ENCODE measurements at places on chromosomes 7 and 10.
A peak's percentile ranks its signal among the peaks of the same experiment; 100 is the strongest.

DNA sequence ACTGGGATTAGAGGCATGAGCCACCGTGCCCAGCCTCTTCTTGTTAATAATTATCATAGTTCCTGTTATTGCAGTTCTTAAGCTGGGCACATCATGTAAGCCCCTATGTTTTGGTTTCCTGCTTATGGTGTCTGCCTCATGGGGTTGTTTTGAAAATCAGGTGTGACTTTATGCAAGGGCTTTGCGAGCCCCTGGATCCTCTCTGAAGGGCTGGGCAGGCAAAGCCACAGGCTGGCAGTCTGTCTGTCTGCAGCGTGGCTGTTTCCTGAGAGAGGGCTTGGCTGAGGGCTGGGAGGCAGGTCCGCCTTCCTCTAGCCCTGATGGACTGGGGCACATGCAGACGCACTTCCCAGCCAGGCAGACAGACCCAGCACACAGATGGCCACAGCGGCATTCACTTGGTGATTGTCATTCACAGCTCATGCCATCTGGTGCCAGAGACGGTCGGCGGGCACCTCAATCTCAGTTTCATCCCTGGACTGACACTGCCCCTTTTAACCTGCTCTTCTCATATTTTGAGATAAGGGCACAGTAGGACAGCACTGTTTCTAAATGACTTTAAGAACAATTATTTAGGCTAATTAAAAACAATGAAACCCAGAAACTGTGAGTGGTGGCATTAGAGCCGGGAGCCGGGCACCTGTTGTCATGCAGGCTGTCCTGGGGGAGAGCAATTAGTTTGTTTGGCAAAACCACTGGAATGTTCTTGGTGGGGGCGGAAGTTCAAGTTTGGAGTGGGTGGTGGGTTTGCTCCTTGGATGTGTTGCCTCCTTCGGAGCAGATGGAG lies 35.5 kb downstream of the RBM20 start:
- no peak for DNase-seq

- no peak for DNase-seq
These were observed 5.7 kb downstream of the SKAP2 start for GRCh38 chr7:26858735-26859134.

GRCh38 chr10:56316603-56317002 lies 44.5 kb downstream of the ZWINT start:
- no peak for DNase-seq

DNA sequence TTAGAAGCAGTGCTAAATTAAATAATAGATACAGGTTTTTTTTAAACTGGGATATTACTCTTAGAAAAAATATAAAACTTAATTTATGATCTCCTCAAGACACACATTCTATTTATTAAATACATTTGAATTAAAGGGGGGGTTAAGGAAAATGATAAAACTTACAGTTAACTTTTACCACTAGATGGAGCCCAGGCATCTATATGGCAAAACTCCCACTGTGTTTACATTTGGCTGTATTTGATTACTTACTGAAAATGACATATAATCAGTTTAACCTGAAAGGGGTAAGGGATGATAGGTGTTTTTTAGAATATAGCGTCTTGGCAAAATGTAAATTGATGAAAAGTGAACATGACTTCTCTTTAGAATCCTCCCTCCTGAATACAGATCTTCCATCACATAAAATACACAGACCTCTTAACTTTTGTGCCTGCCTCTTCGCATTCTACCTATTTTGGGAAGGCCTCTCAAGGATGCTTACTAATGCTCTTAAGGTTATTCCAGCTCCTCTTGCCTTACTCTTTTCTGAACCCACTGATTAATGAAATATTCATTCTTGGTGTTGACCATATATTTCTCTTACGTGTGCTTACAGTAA lies 235.7 kb downstream of the AGMO start:
- DNase-seq, result no peak

DNA sequence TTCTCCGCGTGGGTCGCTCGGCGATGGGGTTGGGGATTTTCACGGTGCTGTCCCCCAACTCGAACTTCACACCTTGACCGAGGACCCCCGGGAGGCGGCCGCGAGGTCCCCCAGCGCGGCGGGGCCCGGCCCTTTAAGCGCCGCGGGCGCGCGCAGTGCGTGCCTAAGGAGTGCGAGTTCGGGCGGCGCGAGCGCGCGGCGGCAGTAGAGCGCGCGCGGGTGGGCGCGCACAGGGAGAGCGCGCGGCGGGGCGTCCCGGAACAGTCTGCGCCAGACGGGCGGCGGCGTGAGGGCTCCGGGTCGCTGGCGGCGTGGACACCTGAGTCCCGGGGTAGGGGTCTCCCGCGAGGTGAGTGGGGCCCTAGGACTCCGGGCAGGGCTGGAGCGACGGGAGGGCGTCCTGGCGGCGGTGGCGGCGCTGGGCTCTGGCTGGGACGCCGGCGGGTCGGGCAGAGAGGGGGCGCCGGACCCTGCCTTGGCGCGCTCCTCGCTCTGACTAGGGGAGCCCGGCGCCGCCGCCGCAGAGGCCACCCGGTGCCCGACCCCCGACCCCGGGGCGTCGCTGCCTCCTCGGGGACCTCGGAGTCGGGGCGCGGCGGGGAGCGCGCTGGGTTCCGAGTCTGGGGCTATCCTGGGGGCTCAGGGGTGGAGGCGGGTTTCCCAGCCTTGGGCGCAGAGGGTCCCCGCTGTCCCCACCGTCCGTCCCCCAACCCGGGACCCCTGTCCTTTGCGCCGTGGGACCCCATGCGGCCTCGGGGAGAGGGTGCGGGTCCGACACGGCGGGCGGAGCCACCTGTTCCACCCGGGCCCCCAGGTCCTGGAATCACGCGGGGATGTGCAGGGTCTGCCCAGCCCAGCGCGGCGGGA lies at the start of gene PROSER2:
PROSER2 (plus strand) TSS at position 235 of the 867 bp plus-strand sequence. CDS start 28,722 bp downstream, outside the sequence.
- DNase-seq, result peak; percentile 17

- DNase-seq, result no peak
These were observed at the start of gene TEX36 for GRCh38 chr10:125683063-125683462. TSS of gene TEX36 (minus strand) at chr10:125683163. CDS start at chr10:125682989, 174 bp downstream.

DNA sequence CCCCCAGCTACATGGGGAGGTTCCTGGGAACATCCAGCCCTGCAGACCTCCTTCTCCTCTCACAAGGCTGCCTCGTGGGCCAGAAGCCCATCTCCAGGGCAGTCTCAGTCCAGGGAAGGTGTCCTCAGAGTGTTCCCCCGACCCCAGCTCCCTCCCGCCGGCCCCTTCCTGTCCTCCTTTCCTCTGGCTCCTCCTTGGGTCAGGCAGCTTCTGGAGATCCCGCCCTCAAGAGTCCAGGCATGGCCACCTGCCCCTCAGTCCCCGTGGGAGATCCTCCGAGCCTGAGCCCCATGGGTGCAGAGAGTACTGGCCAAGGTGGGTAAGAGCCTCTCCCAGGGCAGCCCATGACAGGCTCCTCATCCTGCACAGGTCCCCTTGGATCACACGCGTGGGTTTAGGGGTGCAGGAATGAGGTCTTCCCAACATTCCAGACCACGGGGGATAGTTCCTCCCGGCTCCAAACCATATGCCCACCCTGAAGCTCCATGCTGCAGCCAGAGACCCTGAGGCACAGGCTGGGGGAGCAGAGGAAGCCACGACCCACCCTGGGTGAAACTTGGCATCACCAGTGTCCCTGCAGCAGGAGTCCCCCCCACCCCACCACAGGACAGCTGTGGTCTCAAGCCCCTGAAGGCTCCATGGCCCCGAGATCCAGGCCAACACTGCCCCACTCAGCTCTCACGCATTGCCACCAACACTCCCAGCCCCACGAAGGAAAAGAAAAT lies 65.5 kb downstream of the OAT start:
- no peak for DNase-seq

GRCh38 chr7:44383566-44383965 lies 58.2 kb upstream of the CAMK2B start:
- DNase-seq, result no peak

DNA sequence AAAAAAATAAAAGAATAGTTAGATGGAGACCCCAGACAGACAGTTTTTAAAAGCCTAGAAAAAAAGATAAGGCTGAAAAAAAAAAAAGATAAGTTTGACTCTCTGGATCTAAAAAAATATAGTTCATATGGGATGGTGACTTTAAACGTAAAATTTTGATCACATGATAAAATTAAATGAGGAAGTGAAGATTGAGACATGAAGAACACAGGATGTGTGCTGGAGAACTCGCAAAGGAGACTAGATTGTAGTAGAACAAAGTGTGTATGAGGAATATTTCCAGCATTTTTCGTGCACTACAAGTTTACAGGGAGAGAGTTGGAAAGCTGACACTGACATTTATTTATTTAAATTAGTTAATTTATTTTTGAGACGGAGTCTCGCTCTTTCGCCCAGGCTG lies 286.4 kb downstream of the PRPF18 start:
- no peak for DNase-seq

GRCh38 chr10:118672766-118673715 lies 77.6 kb upstream of the PRLHR start:
- DNase-seq, result no peak

- no peak for DNase-seq
These were observed 329.6 kb downstream of the XPNPEP1 start for GRCh38 chr10:109593682-109594081.

- no peak for DNase-seq
These were observed 5.4 kb downstream of the VWC2 start for GRCh38 chr7:49778731-49779270.

DNA sequence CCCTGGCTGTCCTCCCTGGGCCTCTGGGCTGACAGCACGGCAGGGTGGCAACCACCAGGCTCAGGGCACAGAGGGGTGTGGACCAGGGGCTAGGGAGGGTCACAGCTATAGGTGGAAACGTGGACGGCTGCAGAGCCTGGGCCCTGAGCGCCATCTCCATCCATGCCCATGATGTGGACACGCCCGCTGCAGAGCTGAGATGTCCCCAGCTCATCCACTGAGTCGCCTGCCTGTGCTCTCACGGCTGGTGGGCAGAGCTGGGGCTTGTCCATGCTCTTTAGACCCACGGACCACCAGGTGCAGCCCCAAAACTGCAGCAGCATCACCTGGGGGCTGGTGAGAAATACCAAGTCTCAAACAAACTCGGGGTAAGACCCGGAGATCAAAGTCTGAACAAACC lies 16.1 kb downstream of the TECPR1 start:
- DNase-seq, result no peak

DNA sequence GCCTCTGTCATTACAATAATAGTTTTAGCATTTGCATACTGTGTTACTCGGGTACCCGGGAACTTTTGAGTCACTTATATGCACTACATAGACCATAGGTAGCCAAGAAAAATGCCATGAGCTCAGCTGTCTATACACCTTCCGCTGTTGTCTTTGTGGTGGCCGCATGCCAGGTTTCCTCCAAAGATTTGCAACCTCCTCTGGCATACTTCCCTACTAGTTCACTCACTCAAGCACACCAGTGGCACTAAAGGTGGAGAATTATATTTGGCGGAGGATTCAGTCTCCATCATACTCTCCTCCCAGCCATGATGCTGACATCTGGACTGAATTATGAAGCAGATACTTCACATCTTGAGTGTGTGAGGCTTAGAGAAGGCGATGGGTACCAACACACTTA lies 35.6 kb upstream of the GRB10 start:
- DNase-seq, result no peak

DNA sequence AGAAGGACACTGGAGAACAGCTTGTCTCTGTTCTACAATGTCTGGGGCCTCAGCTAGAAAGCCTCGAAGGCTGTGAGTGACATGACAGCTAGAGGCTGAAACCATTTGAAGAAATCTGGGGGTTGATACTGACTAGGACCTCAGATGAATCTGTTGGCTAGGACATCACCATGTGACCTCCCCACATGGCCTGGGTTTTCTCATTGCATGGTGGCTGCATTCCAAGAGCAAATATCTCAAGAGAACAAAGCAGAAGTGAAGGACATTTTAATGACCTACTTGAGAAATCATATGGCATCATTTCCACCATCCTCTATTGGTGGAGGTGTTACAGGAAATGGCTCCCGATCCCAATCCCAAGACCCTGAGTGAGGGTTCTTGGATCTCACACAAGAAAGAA lies 450.6 kb upstream of the AUTS2 start:
- no peak for DNase-seq

GRCh38 chr10:116866987-116867595 lies 17.8 kb downstream of the ENO4 start:
- no peak for DNase-seq

DNA sequence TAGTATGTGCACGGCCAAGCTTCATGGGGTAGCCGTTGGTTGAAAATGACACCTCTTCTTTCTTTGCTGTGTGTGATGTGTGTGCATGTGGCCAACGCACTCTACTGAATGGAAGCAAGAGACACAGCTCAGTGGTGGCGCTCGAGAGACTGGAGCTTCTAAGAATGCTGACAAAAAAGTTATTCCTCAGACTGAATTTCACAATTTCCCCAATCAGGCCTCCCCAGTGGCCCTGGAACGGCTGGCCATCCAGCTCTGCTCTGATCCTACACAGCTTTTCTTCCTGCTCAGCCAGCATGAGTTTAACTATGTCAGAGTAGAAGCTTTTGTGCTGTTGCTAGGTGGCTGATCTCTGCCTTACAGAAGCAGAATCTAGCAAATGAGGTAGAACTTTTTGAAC lies 186.7 kb upstream of the PLXDC2 start:
- DNase-seq, result no peak

DNA sequence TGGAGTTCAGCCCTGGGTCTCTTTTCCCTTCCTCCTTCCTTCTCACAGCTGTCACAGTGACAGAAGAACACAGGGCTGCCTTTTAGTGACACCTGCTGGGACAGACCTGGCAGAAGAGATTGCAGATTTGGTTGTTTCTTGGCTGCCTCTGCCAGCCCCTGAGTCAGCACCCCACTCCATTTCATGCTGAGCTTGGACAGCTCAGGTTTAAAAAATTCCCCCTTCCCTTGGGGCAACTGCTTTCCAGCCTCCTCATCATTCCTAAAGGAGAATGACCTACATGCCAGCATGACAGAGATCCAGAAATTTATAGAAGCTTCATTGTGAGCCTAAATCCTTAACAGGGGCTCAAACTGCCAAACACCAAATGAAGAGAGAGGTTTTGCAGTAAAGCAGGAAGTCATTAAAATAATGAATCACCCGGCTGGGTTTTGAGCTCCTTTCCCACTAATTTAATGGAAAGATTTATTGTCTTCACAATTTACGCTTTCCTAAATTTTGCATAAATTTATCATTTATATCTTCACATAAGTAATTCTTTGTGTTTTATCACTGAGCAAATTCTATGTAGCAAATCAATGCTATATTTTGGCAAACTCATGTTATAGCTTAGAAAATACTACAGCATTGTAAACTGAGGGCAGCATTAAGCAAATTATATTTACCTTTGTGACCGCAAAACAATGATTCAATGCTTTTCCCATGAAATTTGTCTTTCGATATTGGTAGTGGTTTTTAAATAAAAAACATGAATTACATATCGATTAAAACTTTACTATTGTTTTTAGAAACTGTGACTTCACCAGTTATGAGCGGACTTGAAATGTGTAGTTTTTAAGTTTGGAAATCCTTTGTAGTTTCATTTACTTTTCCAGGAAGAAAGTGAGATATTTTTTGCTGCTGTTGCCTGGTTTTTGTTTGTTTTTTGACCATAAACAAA lies 399.5 kb upstream of the ANKRD30A start:
- no peak for DNase-seq
